CD4-positive, alpha-beta T cell treated with Interleukin-2 at 100 ng/mL for 4 hours (primary cell): ENCODE measurements at places on chromosomes 16 and 17.
A peak's percentile ranks its signal among the peaks of the same experiment; 100 is the strongest.

- DNase-seq, result no peak
Measured at GRCh38 chr17:49949634-49950033, 19.4 kb upstream of the DLX4 start.

GRCh38 chr17:77444984-77445759, 304.4 kb downstream of the SEC14L1 start:
- peak; percentile 85 for DNase-seq

DNA sequence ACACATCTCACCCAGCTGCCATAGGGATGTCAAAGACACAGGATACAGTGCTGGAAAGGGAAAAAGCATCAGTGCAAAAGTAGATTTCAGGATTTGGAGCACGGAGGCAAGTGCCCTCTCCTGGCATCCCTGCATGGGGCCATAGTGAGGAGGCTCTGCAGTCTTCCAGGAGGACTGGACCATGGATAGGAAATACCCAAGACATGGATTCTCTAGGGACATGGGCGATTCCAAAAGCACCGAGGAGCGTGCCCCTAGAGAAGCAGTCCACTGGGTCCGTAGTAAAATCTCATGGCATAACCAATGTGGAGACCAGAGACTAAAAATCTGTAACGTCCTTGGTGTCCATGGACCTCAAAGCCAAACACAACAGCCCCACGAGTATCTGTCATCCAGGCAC, 818.2 kb downstream of the KCNJ18 start:
- no peak for DNase-seq

GRCh38 chr17:18300725-18301480, 13.9 kb downstream of the TOP3A start:
- no peak for DNase-seq

GRCh38 chr17:63395075-63395805, 50.9 kb downstream of the CYB561 start:
- DNase-seq, result no peak

DNA sequence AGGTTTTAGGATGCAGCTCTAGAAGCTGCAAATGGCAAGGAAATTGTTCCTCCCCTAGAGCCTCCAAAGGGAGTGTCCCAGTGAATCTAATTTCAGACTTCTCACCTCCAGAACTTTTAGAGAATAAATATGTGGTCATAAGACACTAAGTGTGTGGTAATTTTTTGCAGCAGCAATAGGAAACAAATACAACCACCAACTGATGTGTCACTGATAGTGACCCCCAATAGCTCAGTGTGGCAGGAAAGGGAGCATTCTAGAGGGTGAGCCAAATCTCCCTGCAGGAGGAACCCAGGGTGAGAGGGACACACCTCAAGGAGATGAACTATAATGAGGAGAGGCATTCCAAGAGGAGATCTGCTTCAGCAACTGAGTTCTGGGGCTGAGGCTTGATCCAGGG, 4.1 kb downstream of the CCL4L2 start:
- no peak for DNase-seq

DNA sequence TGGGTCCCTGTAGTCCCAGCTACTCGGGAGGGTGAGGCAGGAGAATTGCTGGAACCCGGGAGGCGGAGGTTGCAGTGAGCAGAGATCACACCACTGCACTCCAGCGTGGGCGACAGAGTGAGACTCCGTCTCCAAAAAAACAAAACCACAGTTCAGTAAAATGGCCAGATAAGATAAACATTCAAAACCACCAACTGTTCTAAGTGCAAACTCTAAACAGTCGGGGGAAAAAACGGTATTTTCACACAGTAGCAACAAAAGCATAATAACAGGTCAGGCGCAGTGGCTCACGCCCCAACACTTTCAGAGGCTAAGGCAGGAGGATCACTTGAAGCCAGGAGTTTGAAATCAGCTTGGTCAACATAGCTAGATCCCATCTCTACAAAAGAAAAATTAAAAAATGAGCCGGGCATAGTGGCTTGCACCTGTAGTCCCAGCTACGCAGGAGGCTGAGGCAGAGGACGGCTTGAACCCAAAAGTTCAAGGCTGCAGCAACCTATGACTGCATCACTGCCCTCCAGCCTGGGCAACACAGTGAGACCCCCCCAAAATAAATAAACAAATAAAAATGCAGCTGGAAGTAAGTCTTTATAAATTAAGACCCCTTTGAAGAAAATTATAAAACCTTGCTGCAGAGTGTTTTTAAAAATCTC, 10.8 kb upstream of the HASPIN start:
- DNase-seq, result peak; percentile 33

- DNase-seq, result no peak
Measured at GRCh38 chr16:67206838-67207248, 7.9 kb downstream of the ELMO3 start.

- no peak for DNase-seq
Measured at GRCh38 chr17:45843722-45844121, 959 bp upstream of the SPPL2C start.

- no peak for DNase-seq
Measured at GRCh38 chr17:65690626-65691310, 129.3 kb upstream of the AXIN2 start.

- no peak for DNase-seq
Measured at GRCh38 chr16:62863139-62863538, 826.9 kb upstream of the CDH8 start.

GRCh38 chr17:29615492-29616299, 7.0 kb downstream of the CORO6 start:
- DNase-seq, result peak; percentile 83

DNA sequence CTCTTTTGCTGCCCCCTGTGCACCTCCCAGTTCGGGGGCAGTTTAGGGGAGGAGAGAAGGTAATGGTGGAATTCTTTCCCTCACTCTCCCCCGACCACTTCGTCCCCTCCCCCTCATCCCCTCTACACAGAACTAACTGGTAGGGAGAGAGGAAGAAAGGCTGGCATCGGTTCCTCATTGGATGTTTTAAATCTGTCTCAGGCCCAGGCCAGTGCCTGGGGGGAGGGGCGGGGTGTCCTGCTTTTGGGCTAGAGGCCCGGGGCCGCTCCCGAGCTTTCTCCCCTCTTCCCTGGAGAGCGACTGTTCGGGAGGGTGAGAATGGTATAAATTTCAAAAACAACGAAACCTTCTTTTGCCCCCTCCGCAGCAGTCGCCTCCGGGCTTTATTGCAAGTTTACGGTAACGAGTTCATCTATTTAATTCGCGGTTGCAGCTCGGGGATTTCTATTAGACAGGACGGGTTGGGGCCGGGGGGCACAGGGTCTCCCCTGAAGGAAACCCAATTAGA, at the start of gene PRAC2:
TSS of gene PRAC2 (plus strand) at position 271 of the 508 bp plus-strand sequence. CDS start 1,226 bp downstream, outside the sequence.
- no peak for DNase-seq

DNA sequence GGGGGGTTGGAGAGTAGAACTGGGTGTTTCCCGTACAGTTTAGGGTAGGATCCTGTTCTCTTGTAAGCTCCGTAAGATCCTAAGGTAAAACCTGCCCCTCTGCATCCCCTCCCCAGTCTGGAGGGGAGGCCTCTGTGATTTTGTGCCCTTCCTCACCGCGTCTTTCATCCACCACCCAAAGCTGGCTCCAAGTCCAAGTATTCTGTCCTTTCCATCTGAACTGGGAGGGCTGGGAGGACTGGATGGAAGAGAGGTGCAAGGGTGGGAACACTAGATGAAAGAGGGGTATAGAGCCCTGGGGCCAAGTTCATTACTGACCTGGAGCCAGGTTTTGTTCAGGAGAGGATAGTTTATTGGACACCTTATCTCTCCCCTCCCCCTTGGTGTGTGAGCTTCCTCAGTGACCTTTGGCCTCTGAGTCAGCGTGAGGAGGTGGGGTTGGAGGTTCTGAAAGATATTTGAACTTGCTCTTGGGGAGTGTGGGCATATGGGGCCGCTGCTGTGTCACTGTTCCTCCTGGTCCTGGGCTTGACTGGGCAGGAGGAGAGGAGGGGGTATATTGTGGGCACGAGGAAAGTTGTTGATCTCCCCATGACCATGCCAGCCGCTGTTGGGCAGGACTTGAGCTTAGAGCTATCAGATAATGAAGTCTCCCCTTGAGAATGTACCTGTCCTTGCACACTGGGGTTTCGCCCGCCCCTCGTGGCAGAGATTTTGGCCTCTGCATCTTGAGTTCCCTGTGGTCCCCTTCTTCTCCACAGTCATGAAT, 1.6 kb downstream of the LASP1 start:
- DNase-seq, result peak; percentile 74

DNA sequence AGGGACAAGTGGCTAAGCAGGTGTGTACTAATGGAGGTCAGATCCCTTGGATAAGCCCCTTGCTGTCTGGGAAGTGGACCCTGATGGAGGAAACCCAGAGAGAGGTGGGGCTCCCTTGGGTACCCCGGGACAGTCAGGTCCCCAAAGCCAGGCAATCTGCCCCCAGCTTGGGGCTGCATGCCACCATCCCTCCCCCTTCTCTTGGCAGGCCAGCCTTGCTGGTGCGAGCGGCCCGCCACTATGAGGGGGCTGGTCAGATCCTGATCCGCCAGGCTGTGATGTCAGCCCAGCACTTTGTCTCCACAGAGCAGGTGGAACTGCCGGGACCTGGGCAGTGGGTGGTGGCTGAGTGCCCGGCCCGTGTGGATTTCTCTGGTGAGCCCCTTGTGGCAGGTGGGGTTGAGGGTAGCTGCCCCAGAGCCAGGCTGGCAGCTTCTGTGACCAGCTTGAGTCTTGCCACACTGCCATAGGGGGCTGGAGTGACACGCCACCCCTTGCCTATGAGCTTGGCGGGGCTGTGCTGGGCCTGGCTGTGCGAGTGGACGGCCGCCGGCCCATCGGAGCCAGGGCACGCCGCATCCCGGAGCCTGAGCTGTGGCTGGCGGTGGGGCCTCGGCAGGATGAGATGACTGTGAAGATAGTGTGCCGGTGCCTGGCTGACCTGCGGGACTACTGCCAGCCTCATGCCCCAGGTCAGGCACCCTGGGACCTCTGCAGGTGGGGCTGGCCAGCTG, 20.1 kb downstream of the FCSK start:
- DNase-seq, result no peak
